ENCODE measurements at places on chromosomes 16 and 17.

DNA sequence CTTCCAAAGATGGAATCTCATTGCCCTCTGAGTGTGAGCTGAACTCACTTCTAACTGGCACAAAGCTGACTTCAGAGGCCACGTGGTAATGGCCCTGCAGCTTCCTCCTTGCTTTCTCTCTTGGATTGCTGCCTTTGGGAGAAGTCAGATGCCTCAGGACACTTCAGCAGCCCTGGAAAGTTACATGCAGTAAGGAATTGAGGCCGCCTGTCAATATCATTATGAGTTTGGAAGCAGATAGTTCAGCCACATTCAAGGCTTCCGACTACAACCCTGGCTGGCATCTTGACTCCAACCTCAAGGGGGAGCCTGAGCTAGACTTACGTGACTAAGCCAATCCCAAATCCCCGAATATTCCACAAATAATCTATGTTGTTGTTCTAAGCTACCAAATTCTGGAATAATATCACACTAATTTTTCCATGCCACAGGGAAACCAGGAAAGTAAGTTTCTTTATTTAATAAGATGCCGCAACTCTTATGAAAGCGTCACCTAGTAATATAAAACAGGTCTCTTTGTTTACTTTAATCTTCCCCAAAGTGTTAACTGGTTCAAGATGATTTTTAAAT lies 13.6 kb downstream of the CEP20 start:
- peak; percentile 72 for DNase-seq

DNA sequence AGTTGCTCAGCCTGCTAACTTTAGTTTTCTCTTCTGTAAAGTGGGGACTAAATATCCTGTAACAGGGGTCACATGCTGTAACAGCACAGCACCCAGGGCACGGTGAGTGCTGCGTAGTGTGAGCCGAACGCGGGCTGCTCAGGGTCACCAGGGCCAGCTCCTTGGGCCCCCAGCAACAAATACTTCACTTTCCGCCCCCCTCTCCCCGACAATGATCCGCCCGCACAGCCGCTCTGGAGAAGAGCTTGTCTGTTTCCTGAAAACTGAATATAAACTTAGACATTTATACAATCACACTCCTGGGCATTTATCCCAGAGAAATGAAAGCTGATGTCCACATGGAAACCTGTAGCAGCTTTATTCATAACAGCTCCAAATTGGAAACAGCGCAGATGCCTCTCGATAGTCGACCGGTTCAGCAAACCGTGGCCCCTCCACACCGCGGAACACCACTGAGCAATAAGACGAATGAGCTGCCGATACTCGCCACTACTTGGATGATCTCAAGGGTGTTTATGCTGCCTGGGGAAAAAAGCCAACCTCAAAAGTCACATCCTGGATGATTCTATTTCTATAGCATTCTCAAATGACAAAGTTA lies 267.2 kb downstream of the PARN start:
- DNase-seq = peak; percentile 81

DNA sequence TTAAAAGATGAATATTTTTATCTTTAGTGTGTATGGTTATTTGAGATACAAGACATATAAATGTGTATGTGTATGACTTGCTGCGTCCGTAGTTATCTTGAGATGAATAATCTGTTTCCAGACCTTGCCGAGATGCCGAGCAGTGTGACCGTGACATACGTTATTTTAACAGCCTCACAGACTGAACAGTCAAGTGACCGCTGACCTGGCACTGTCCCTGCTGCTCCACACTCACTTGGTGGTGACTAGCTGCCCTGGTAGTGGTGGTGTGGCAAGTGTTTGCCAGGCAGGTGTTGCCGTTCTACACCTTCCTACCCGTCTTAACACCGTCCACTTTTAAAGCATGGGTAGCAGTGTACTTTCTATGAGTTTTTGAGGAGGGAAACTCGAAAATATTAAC lies 5.0 kb downstream of the ZC3H18 start:
- DNase-seq = no peak

- peak; percentile 85 for DNase-seq
Measured at GRCh38 chr16:81444448-81445121, at the start of gene CMIP. Gene CMIP, plus strand, starts transcription at chr16:81444808.

GRCh38 chr16:12260647-12261262 lies 284.2 kb downstream of the SNX29 start:
- DNase-seq = no peak

GRCh38 chr16:84059946-84060901 lies 17.6 kb upstream of the SLC38A8 start:
- DNase-seq = no peak

DNA sequence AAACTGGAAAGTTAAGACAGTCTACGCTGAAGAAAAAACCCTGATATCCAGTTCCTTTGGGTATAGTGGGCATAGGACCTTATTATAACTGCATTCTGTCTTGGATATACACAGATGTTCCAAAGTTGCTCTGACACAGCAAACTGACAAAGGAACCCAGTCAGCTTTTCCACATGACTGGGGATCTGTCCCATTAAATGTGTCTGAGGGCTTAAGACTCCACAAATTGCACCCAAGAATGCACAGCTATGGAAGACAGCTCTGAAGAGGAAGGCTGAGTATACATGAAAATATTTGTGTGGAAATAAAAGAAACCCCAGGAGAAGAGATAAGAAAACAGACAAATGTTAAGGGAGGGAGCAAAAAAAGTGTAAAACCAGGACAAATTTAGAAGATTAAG lies 114.1 kb downstream of the SPAG9 start:
- DNase-seq = peak; percentile 81
